Mesendoderm (in vitro differentiated cells): ENCODE measurements at places on chromosomes 3 and 15.

- DNase-seq = no peak
Observed at GRCh38 chr15:60839510-60840211, 360.7 kb upstream of the ICE2 start.

GRCh38 chr3:16319307-16319706 lies 54.3 kb downstream of the OXNAD1 start:
- DNase-seq = peak; percentile 55

GRCh38 chr3:160200353-160200752 lies 24.9 kb upstream of the C3orf80 start:
- no peak for DNase-seq

DNA sequence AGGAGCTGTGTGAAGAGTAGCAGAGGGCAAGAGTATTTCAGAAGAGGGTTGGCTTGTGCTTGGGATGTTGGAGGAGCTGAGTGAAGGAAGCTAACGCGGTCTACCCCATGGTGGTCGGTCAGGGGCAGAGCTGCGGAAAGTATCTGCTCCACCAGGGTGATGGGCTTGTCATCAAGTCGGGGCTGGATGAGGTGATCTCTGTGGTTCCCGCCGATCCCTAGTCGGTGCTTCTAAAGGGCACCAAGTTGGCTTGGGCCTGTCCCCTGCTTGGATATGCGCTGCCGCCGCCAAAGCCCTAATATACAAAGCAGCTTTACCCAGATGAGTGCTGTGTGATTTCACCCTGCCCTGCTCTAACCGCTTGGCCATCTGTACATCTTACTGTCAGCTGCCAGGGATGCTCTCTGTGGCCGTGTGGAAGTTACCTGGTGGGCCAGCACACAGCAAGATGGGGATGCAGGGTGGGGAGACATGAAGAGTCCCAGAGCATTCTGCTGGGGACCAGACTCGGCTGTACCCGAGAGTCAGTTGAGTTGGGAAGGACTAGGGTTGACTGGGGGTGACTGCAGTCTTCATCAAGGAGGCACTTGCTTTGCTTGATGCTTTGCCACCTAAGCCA lies 226.1 kb upstream of the BHLHE40 start:
- no peak for DNase-seq

- DNase-seq = no peak
Observed at GRCh38 chr3:187951452-187952190, 202.3 kb upstream of the LPP start.

DNA sequence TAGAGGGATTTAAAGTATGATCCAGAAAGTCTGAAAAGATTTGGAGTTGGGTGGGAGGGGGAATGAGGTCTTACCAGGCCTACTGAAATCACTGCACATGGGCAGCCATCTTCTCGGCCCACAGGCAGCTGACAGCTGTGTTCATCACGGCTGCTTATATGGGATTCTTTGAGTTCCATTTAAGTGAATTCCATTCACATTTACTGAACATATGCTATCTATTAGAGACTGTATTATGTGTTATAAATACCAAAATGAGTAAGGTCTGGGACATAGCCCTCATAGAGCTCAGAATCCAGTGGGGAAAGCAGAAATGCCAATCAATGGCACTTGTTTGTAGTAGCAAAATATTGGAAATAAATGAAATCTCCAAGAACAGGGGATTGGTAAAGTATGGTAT lies 91.1 kb downstream of the TRIM42 start:
- no peak for DNase-seq

DNA sequence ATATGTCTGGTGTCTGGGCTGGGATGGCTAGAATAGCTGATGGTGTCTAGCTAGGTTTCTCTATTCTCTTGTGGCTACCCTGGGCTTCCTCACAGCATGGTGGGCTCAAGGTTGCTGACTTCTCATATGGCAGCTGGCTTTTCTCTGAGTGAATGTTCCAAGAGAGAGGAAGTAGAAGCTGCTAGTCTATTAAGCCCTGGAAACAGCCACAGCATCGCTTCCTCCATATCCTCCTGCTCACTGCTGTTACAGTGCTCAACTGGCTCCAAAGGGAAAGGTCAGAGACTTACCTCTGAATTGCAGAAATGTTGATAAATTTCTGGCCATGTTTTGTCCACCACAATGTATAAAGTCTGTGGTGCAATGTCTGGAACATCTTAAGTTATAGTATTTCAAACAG lies 299.9 kb upstream of the ADAMTS9 start:
- no peak for DNase-seq

- DNase-seq = no peak
Observed at GRCh38 chr15:85716261-85716660, 78.5 kb downstream of the KLHL25 start.

DNA sequence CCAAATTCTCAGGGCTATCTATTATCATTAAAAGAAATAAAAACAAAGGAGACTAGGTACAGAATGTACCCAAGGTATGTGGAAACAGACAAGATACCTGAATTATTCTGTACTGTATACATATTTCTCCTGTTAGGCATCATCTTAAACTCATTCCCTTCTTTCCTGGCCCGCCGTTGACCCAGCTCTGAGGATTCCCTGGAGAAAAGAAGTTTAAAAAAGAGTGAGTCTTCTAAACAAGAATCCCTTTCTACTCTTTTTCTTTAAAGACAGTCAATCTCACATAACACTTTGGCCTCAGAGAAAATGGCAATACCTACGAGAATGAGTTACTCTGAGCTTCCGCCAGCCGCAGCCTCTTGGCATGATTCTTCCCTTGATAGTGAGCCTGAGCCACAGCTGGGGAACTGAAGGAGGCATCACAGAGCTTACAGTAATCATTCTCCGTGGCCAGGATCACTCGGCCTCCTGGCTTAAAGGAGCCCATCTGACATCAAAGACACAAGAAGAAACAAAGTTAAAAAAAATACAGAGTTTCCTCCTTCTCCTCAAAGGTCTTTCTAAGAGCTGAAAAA lies 44.2 kb downstream of the ZMAT3 start:
- peak; percentile 29 for DNase-seq

DNA sequence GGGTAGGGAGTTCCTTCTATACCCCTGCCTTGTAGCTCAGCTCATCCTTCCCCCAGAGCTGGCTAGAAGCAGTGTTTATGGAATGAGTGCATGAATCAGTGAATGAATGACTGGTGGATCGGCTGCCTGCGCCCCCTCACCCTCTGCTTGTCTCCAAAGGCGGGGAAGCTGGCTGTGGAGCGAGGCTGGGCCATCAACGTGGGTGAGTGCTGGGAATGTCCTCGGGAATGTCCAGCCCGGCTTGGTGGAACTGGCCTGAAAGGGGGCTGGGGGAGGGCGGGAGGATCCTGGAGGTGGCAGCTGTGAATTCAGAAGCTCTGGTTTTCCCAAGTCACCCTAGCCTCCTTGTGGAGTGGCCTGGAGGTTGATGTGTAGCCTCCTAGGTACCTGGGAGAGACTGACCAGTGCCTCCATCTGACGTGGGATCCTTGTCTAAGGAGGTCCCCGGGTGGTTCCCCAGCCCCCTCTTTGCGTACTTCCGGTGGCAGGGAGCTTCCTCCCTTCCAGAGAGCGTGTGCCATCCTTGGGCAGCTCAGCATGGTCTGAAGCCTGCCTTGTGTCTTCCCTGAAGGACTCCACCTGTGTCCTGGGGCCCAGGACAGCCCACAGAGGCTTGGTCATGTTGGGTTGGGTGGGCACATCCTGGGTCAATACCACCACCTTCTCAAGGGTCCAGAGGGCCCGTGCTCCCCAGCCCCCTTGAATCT lies 18.4 kb downstream of the HDAC11 start:
- no peak for DNase-seq

DNA sequence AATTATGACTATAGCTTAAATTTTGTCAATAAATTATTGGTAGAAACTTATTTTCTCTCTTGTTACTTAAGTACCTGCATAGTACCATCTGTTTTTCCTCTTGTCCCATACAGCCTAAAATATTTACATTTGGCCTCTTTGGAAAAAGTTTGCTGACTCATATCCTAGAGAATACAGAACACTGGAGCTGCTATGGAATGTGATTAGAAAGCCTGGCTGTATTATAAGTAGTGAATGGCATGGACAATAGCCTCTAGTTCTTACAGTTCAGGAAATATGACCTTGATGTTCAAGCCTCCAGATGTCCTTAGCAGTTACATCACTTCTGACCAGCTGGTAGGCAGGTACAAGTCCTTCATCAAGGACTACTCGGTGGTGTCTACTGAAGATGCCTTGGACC lies 28.3 kb downstream of the ST8SIA2 start:
- DNase-seq = no peak

DNA sequence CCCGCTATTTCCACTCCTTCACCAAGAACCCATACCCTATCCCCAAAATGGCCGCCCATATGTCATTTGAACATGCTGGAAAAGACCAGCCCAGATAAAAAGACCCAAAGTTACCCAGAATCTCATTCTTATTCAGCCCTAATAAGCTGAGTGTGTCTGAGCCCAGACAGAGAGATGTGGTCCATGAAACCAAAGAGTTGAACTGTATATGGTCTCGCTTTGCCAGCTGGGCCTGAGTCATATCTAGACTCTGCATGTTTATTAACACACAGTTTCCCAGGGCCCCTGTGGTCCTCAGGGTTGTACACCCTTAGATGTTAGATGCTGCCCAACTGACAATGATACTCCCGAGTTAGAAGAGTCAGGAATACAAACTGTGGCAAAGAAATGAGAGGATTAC lies 201.9 kb upstream of the STRIT1 start:
- DNase-seq = no peak

GRCh38 chr3:104349836-104350235 lies 1016.9 kb upstream of the ALCAM start:
- DNase-seq = no peak
